ENCODE measurements at places on chromosomes 7 and 10.

DNA sequence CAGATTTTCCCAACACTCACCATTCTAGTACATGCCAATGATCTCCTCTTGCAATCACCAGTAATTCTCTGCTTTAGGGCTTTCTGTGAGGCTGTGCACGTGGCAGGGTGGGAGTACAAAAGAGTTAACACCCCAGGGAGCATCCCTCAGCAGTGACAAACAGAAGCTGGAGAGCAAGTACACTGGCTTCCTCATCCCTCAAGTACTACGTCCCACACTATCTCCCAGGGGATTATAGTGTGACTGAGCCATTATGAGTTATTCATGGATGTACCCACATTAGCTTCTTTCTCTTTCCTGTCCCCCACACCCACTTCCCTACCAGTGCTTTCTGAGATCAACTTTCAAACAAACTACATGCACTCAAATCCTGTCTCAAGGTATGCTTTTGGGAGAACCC is 1216.5 kb upstream of the AUTS2 start:
- DNase-seq: no peak

DNA sequence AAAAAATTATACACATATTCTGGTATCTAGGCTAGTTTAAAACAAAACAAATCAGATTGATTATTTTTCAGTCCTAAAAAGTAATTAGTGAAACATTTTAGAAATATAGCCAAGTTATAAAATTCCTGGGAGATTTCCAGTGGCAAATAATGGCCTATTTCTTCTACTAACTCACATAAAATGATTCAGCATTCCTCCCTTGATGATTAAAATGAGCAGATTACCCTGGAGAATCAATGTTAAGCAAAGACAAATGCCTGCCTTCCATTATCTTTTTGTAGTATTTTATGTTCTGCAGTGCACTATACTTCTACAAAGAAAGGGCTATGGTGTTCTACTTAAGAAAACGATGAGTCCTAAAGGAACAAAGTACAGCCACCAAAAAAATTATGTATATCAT is 53.6 kb downstream of the PARD3 start:
- DNase-seq: no peak

GRCh38 chr7:22613496-22613895 is 113.5 kb upstream of the IL6 start:
- no peak for DNase-seq

DNA sequence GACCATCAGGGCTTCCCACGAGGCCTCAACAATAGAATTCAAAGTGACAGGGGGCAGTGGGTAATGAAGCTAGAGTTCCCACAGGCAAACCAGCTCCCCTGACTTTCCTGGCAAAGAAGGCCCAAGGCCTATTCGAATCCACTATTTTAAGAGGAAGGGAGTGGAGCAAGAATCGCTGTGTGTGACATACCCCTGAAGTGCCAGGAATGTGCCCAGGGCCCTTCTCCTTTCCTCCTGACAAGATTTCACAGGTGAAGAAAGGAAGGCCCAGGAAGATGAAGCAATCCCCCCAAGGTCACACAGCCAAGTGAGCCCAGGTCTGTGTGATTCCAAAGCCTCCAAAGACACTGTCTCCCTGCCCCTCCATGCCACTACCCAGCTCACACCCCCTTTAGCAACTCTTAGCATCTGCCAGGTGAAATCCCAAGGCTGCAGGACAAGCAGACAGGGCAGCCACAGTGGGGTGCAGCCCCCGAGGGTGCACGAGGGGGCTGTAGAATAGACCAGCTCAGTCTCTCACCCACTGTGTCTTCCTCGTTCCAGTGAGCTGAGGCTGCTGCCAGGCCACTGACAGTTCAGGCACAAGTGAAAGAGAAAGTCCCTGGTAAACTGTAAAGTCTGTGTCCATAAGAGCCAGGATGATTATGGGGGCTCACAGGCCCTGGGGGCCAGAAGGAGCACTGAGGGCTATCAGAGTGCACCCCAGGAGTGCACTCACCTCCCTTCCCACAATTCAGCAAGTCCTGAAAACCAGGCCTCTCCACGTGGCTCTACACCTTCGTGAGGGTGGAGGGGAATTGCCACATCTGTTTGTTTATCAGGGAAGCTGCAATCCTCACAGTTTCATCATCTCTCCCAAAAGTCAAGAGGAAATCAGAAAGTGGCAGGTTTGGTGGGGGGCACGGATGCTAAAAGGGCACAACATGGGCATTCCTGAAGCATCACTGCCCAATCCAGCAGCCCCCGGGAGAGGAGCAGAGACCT is 70.8 kb upstream of the ZMIZ1 start:
- no peak for DNase-seq

DNA sequence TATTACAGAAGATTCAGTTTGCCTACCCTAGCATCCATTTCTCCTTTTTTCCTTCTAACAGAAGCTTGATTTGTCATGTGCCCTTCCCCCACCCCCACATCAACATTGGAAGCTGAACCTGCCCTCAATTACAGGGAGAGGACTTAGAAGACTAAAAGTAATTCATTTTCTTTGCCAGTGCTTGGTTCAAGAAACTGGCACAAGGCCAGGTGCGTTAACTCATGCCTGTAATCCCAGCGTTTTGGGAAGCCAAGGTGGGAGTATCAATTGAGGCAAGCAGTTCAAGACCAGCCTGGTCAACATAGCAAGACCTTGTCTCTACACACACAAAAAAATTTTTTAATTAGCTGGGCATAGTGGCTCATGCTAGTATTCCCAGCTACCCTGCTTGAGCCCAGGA is 32.6 kb downstream of the CCNJ start:
- no peak for DNase-seq

- DNase-seq: no peak
Measured at GRCh38 chr7:19111474-19112273, 5.8 kb downstream of the TWIST1 start.

DNA sequence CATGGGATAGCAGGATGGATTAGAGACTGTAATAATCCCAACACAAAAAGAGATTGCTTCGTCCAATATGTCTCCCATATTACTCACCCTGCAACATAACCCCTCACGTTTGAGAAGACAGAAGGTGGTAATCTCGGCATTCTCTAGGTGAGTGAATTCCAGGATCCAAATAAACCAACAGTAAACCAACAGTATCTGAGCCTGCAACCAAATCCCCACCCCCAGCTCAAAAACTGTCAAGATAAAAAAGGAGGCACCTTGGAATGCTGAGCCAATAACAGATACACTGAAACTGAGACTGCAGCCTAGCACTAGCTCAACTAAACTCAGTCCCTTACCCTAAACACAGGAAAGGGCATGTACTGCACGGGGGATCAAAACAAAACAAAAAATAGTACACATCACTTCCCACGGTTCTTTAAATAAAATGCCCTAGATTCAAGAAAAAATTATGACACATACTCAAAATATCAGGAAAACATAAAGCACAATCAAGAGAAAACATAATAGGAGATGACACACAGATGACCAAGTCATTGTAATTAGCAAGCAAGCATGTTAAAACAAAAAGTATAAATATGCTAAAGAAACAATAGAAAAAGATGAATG is 28.0 kb downstream of the IPMK start:
- DNase-seq: no peak

DNA sequence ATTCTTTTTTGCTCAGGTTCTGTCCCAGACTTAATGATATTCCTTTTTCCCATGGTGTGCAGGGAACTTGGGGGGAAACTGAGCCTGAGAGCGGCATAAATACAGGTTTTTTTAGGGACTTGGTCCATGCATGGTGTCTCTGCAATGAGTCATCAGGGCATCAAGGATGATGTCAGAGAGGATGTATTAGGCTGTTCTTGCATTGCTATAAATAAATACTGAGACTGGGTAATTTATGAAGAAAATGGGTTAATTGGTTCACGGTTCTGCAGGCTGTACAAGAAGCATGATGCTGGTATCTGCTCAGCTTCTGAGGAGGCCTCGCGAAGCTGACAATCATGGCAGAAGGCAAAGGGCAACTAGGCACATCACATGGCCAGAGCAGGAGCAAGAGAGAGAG is 185.4 kb downstream of the RAB11FIP2 start:
- no peak for DNase-seq

DNA sequence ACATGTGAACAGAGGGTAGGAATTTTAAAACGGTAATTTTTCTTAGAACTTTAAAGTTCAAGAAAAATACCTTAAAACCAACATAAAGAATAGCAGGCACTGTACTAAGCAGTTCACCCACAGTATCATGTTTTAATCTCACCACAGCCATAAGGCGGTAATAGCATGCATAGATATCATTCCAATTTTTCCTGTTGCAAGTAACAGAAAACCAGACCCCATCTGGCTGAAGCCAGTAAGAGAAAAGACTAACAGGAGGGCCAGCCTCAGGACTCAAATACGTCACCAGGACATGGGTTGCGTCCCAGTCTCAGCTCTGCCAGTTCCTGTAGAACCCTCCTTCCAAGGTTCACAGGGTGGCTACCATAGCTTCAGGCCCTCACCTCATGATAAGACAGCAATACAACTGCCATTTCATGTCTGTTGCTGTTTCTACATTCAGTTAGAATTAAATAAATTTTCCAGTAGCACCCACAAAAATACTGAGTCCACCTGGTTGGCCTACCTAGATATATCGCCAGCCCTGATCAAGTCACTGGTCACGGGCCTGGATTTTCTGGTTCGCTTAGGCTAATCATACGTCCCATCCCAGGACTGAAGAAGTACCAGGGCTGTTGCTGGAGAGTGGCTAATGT is 2.0 kb upstream of the RNF32 start:
- no peak for DNase-seq
